ENCODE measurements at places on chromosomes 12 and 14.

DNA sequence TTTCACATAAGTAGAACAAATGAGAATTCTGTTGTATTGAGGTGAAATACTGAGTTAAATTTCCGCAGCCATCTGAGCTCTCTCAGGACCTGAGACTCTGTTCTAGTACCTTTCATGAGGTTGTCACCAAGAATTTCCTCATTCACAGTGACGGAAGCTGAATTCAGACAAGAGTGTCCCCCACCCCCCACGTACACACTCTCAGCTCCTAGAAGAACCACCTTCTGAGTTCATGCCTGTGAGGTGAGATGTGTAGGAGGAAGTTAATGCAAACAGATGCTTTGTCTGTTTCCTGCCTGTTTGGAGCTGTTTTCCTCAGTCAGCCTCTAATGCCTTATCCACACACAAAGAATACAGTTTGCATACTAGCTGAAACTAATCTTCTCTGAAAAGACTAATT is 18.2 kb downstream of the BICDL1 start:
- no peaks in the 10 kb centered on the region for H3K4me1 ChIP-seq
- no peak overlapping the region for H3K27ac ChIP-seq
- DNase-seq: no peak
- H3K4me3 ChIP-seq: no peak overlapping the region

- H3K4me3 ChIP-seq: no peak overlapping the region
- H3K27me3 ChIP-seq: no peaks in the 10 kb centered on the region
- peak; percentile 95 for DNase-seq
Measured at GRCh38 chr14:73825551-73826188, 26.0 kb upstream of the PTGR2 start.

- H3K27me3 ChIP-seq: no peaks in the 10 kb centered on the region
- no peak for DNase-seq
- H3K36me3 ChIP-seq: no peaks in the 10 kb centered on the region
- H3K27ac ChIP-seq: no peak overlapping the region
- no peak overlapping the region for H3K4me3 ChIP-seq
Measured at GRCh38 chr12:69666798-69667197, 32.3 kb downstream of the BEST3 start.

DNA sequence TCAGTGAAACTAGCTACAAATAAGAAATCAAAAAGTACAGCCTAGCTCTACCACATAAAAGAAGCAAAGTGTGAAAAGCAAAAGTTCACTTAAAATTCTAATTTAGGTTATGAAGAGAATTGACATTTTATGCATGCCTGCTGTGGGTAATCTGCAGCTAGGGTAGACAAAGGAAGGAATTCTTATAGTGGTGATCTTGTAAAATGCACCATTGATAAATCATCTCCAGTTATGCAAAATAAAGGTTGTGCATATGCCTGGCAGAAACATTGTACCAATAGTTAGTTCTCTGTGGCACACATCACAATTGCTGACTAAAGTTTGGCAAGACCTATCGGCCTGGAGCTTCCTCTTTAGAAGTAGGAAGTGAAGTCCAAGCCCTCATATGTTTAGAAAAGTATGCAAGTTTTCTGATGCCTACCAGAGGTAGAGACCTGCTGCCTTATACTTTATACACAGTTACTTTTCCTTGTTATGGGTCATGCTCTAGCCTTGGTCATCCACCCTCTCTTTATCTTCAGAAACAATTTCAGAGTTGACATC is 78.3 kb downstream of the TSHR start:
- H3K27me3 ChIP-seq: no peaks in the 10 kb centered on the region
- no peak overlapping the region for H3K27ac ChIP-seq
- no peak for DNase-seq
- no peaks in the 10 kb centered on the region for H3K36me3 ChIP-seq

GRCh38 chr12:25868193-25868592 is 90.3 kb upstream of the RASSF8 start:
- no peak overlapping the region for H3K27ac ChIP-seq
- no peak overlapping the region for H3K4me3 ChIP-seq
- no peaks in the 10 kb centered on the region for H3K36me3 ChIP-seq
- no peaks in the 10 kb centered on the region for H3K27me3 ChIP-seq

DNA sequence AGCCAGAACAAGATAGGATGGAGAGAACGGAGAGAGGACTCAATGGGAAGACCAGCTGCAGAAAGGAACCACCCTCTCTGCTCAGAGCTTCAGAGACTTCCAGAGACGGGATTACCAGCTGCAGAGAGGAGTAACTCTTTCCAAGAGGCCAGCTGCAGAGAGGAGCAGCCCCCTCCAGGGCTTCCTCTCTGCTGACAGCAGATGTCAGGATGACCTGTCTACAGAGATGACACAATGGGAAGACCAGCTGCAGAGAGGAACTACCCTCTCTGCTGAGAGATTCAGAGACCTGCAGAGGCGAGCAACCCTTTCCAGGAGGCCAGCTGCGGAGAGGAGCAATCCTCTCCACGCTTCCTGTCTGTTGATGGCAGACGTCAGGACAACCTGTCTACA is 61.8 kb downstream of the KLRG1 start:
- no peaks in the 10 kb centered on the region for H3K36me3 ChIP-seq
- H3K4me1 ChIP-seq: peaks cover 3% of the 10 kb centered on the region
- no peak for DNase-seq
- H3K27ac ChIP-seq: no peak overlapping the region

DNA sequence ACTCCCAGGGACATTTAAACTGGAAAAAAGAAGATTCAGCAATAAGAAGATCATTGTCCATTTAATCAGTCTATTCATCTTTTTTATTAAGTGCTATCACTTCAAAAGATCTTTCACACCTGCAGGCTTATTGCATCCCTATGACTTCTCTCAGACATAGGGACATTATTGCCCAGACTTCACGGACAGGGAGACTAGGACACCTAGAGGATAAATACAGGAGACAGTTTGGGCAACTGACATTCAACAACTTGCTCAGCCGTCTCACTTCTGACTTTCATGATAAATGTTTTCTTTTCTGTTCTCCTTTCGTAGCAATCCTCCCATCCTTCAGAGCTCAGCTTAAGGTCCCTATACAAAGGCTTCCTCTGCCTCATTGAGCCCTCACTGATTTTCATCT is 84.3 kb downstream of the TMEM30B start:
- no peaks in the 10 kb centered on the region for H3K36me3 ChIP-seq
- no peak overlapping the region for H3K4me3 ChIP-seq
- DNase-seq: no peak
- H3K27ac ChIP-seq: no peak overlapping the region

- DNase-seq: no peak
- peaks cover 23% of the 10 kb centered on the region for H3K4me1 ChIP-seq
- no peaks in the 10 kb centered on the region for H3K27me3 ChIP-seq
- H3K36me3 ChIP-seq: no peaks in the 10 kb centered on the region
- no peak overlapping the region for H3K4me3 ChIP-seq
Measured at GRCh38 chr12:45768194-45768593, 38.7 kb downstream of the ARID2 start.

Data from suprapubic skin (tissue), 4 donors.